Aorta (tissue), 5 donors: ENCODE measurements at places on chromosomes 7 and 10.

DNA sequence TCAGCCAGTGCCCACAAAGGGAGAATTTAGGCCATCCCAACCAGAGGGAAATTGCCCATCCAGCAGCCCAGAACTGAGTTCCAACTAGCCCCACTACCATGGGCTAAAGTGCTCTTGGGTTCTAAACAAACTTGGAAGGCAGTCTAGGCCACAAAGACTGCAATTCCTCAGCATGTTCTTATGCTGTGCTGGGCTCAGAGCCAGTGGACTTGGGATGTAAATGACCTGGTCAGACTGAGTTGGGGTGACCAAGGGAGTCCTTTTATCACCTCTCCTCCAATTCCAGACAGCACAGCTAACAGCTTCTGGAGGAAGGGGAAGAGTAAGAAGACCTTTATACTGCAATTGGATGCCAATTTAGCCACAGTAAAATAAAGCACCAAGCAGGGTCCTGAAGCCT lies 607.2 kb upstream of the KCND2 start:
- no peak for DNase-seq

- no peak for DNase-seq
Measured at GRCh38 chr7:105800442-105800841, 76.0 kb downstream of the ATXN7L1 start.

DNA sequence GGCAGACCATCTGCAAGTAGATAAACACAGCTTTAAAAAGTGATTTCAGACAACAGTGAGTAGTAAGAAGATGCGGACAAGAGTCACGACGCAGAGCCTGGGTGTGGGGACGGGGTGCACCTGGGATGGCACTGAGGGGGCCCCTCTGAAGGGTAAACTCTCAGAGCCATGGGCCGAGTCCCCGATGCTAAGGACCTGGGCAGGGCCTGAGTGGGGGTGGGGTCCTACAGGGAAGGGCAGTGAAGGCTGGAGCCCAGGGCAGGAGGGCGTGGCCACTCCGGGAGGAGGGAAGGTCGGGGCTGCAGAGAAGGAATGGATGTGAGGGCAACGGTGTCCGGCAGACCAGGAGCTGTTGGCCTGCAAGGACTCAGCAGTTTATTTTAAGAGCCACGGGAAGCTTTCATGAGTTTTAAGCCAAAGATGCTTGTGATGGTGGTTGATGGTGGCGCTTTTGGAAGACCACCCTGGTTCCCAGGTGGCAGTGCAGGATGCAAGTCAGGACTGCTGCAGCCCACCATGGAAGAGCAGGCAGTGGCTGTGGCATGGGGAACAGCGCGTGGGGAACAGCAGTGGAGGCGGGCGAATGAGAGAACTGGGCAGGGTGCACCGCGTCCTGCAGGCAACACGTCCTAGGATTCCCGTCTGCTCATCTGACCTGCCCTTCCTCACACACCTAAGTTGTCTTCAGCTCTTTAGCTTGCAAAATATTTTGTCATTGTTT lies 296.8 kb downstream of the DNAJB6 start:
- no peak for DNase-seq

GRCh38 chr10:35925493-35925892 lies 283.4 kb upstream of the FZD8 start:
- no peak for DNase-seq

GRCh38 chr10:52082307-52082706 lies 231.8 kb upstream of the DKK1 start:
- DNase-seq = no peak

GRCh38 chr10:92395271-92395670 lies 104.3 kb downstream of the MARCHF5 start:
- DNase-seq = no peak

DNA sequence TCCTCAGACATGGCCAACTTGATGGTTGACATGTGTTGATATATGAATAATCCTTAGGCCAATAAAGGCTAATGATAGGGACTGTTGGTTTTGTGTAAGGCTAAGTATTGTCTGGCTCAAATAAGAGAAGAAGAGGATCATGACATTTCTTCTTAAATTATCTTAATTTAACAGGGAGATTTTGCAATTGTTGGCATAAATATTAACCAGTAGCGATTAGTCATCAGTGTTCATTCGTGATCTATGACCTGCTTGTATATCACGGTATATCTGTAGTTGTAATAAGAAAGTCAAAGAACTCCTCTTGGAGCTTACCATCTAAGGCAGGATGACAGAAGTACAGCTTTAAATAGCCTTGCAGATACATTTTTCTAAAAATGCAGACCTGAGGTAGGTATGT lies 196.4 kb downstream of the CREB5 start:
- DNase-seq = no peak

GRCh38 chr10:20627087-20627486 lies 270.0 kb downstream of the NEBL start:
- DNase-seq = no peak

- DNase-seq = no peak
Measured at GRCh38 chr7:153532326-153532725, 519.9 kb upstream of the DPP6 start.

DNA sequence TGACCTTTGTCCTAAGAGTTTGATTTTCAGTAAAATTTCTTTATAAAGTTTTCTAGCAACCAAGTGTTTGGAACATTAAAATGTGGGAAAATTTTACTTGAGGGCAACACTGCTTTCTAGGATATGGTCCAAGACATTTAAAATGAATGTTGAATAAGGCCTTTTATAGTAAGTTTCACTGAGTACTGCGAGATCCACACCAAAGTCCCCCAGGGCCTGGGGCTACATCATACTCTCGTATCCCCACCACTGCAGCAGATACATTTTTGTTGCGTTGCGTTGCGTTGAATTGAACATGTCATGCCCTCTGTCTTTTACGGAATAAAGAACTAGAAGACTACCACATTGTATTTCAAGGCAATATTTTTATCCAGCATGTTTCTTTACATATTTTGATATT lies 44.5 kb downstream of the PRTFDC1 start:
- DNase-seq = no peak

DNA sequence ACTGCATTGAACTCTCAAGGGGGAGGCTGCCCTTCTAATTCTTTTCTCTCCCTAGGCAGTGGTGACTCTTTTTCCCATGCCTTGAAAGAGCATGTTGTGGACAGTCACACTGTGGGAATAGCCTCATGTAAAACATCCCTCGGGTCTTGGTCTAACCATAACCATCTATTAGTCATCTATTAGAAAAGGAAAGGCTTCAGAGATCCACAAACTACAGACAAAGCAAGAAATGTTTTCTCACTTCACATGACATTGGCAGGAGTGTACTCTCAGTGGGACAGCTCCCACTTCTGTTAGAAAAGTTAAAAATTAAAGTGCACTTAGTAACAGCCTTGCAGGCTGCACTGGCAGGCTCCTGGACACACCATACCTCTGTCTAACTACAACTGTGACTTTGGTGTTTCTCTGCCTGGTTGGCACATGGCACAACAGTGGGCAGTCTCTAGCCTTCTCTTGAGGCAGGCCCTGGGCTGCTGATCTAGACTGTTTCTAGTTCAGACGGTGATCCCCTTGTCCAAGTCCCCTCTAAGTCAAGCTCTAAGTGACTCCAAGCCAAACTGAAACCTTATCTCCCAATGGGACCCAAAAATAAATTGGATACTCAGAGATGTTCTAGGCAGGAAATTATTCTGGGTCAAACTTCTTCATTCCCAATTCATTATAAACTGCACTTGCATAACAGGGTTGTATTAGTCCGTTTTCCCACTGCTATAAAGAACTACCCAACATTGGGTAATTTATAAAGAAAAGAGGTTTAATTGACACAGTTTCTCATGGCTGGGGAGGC lies 57.9 kb upstream of the ITGB1 start:
- no peak for DNase-seq

DNA sequence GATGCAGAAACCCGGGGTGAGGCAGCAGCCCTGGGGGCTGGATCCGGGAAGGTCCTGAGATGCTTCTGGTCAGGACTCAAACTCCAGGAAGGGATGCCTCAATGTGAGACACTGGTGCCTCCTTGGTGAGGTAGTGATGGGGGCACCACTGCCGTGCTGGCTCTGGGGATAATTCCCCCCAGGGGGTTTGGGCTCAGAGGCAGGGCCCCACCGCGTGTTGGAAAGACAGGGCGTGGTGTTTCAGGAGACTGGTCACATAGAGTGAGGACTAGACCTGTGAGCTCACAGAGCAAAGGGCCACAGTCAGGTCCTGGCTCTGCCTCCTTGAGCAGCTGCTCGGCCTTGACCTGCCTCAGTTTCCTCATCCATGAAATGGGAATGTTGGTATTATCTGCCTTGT lies 361.9 kb downstream of the GLRX3 start:
- no peak for DNase-seq

- no peak for DNase-seq
Measured at GRCh38 chr7:12524794-12525386, 45.6 kb upstream of the SCIN start.

DNA sequence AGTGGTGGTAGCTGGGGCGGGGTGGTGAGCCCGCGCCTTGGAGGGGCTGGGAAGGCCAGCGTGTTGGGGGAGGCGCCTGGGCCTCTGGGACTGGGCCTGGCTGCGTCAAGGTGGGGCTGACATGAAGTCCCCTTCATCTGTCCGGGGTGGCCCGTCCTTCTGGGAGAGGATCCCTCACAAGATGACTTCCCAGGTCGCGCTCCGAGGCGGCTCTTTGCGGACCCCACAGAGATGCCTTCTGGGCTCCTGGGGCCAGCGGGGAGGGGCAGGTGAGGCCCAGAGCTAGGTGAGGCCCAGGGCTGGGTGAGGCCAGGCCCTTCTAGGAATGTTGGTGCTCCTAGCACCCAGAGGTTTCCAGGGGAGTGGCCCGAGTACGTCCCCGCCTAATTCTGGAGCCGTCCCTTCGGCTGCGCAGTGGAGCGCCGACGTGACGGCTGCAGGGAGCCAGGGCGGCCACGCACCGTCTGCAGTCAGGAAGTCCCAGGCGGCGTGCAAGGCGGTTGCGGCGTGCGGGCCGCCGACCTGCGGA lies 58.2 kb upstream of the NUPR2 start:
- DNase-seq = no peak

DNA sequence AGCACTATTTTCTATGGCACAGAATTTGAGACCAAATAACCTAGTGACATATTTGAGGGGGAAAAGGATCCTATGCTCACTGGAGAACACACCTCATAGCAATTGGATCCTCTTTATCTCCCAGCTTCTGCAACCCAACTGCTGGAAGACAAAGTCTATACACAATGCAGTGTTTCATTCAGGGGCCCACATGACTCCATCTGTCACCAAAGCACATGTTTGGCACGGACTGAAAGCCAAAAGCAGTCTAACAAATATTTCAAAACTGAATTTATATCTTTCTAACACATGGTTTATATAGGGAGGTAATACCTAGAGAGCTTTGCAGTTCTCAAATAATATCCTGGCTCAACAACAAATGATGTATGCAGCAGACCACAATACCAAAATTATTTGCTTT lies 39.2 kb downstream of the ADAM12 start:
- DNase-seq = no peak

DNA sequence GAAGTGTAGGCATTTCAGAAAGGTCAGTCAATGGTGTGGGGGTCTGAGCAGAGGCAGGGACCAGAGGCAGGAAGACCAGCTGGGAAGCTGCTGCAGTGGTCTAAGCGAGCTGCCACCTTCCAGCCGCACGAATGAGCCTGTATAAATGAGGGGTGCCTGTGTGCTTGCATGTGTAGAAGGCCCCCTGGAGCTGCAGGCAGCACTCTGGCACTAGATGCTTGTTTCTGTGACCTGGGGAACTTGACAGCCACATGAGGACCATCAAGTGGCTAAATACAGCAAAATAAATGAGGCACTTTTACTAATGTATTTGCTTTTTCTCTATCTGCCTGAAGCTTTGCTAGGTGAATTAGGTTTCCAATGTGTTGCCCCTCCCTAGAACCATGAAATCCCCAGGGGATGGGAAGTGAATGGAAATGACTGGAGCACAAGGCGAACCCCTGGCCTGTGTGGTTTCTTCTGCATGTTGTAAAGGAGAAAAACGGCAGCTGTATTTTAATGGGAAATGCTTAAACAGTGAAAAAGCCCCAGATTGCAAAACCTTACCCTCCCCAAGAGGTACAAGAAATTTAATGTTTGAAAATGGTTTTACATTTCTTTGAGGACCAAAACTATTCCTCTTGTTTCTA lies 57.7 kb downstream of the PYROXD2 start:
- DNase-seq = no peak

DNA sequence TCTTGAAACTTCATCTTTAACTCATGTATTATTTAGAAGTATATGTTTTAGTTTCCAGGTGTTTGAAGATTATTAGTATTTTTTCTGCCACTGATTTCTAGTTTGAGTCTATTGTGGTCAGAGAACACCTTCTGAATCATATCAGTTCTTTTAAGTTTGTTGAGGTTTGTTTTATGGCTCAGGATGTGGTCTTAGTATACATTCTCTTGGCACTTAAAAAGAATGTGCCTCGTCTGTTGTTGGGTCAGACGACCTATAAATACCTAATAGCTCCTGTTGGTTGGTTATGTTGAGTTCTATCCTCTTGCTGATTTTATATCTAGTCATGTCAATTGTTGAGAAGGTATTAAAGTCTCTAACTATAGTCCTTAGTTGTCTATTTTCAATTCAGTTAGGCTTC lies 15.9 kb downstream of the TDRD1 start:
- DNase-seq = no peak

DNA sequence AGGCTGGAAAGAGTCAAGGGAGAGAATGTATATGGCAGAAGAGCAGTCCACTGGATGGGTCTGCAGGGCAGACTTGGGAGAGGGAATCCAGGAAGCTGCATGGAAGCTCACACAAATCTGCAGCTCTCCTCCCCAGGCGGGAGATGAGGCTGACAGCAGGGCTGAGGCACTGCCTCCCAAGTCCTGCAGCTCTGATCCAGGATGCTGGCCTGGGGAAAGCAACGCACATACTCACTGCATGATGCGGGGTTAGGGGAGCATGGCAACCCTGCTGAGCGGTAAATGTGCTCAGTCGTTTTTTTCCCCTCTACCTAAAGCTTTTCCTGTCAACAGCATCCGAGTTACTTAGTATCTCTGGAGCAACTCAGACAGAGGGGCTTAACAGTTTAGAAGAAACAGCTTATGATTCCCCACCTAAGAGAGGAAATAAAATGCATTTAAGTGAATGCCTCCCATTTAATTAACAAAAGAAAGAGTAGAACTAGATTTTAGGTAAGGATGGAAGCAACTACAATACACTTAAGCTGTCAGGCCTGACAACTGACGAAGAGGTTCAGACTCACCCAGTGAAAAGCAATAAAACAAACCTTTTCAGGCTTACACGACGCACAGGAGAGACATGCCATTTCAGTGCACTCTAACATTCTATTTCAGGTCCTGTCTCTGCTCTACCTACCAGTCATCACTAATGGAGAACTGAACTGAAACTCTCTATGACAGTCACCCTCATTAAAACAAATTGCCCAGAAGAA lies 37.0 kb downstream of the CHCHD3 start:
- no peak for DNase-seq
